Activated T-helper 1 cell treated with Interleukin-2 at 50 U/mL for 16 hours (primary cell): ENCODE measurements at places on chromosomes 13 and 19.

- no peak for DNase-seq
These were observed 12.8 kb upstream of the IZUMO2 start for GRCh38 chr19:50175924-50176323.

GRCh38 chr19:51772977-51773376 lies 12.0 kb downstream of the FPR2 start:
- DNase-seq, result no peak

GRCh38 chr13:53137779-53138178 lies 109.2 kb downstream of the OLFM4 start:
- DNase-seq, result no peak

DNA sequence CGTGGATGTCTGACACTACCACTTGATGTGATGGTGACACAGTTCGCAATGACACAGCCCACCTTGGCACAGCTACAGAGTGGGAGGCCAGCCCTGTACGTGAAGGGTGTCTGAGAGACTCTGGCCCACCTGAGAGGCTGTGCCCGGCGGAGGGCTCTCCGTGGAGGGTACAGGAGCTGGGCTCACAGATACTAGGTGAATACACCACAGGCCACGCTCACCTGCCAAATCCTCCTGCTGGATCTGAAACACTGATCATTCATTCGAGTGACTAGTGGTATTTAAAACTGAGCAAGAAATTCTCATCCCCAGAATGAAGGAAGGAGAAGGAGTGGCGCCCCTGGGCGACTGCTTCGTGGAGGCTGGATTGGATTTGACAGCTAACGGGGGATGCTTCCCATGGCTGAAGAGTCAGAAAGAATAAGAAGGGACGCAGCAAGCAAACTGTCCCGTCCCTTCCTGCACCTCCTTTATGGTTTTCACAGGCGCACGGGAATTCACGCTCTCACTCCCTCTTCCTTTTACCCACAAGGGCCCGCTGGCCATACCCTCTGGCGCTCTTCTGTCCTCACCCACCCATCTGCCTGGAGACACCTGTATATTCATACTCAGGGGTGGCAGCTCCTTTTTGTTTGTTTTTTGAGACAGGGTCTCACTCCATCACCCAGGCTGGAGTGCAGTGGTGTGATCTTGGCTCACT lies 25.0 kb downstream of the CEBPG start:
- DNase-seq, result no peak

DNA sequence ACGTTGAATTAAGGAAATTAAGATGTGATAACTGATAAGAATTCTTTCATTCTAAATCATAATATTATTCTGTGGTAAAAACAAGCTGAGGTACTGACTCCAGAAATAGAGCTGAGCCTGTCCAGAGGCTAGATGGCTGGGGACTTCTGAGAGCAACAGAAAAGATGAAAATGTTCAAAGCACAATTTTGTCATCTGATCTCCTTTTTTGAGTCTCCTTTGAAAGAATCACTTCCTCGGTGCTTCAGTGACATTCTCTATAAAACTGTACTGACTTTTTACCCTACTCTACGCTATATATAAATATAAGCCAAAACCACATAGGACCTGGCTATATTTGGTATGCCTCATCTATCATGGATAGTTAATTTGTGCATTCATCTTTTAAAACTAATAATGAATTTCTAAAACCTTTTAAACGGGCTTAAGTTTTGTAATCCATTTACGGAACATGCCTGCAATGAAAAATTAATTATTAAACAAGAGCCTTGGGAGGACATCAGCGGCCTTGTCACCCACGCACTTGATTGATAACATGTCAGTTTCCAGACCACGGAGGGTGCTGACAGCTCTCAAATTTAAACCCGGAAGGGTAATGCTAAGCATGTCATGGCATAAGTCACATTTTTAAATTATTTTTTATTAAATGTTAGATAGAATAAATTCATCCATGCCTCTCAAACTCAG lies 235.5 kb downstream of the PCDH9 start:
- DNase-seq, result no peak

- no peak for DNase-seq
These were observed 7.7 kb downstream of the N4BP2L2 start for GRCh38 chr13:32530841-32531253.
